ENCODE measurements at places on chromosomes 13 and 19. TPM values are rescaled to one million over a fixed set of nuclear protein-coding genes. Genes with fewer than 3 reads are reported as not detected.

The TJP3 gene
- 36.3 TPM for total RNA-seq

The TGFBR3L gene
- total RNA-seq = 1.1 TPM

The KCNRG gene
- 1.3 TPM for total RNA-seq

The ZNF577 gene
- 27.5 TPM for total RNA-seq

The TSSK6 gene
- total RNA-seq = 3.3 TPM

The PABPC3 gene
- 0.49 TPM for total RNA-seq

The LACC1 gene
- 3.8 TPM for total RNA-seq

The IGFL2 gene
- not detected for total RNA-seq

The PNMA8B gene
- 2.1 TPM for total RNA-seq

The FREM2 gene
- 75.3 TPM for total RNA-seq

GRCh38 chr19:7900401-7900870 lies 3.2 kb upstream of the MAP2K7 start:
- no peak overlapping the region for H3K27ac ChIP-seq
- H3K36me3 ChIP-seq = no peaks in the 10 kb centered on the region
- no peak for DNase-seq
- no peak overlapping the region for H3K4me3 ChIP-seq

- no peak overlapping the region for H3K27ac ChIP-seq
- no peak overlapping the region for H3K4me3 ChIP-seq
- peaks cover 19% of the 10 kb centered on the region for H3K27me3 ChIP-seq
- DNase-seq = no peak
- peaks cover 2% of the 10 kb centered on the region for H3K4me1 ChIP-seq
- no peaks in the 10 kb centered on the region for H3K36me3 ChIP-seq
Observed at GRCh38 chr13:20713751-20714150, 10.3 kb downstream of the IL17D start.

- DNase-seq = no peak
- H3K4me3 ChIP-seq = no peak overlapping the region
- H3K36me3 ChIP-seq = peaks cover 6% of the 10 kb centered on the region
- no peak overlapping the region for H3K27ac ChIP-seq
- no peaks in the 10 kb centered on the region for H3K27me3 ChIP-seq
Observed at GRCh38 chr19:48925240-48925843, 8.2 kb upstream of the DHDH start.

DNA sequence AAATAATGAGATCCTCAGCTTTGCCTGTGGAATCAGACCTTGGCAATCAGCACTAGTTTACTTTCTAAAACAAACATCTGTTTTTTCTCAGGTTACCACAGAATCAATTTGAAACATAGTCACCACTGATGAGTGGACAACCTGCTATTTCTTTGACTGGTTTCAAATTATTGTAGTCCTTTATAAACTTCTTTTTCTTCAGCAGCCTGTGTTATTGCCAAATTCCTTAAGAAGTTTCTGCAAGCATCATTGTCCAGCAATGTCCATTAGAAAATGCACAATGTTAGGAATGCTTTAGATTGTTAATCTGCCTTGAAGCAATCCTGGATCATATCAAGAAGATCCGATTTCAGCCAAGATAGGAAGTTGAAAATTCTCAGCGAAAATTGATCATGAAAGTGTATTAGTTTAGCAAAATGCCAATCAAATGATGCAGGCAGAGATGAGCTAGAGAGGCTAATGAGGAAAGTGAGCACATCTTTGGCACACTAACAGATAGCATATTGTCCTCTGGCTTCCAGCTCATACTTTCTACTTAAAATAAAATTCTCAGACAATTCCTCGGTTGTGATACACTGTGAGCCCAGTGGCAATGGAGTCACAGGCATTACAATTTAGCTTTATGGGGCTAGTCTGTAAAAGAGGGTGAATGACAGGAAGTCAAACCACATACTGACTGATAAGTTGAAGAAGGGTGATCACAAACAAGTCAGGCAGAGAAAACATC lies 270.6 kb downstream of the SLITRK6 start:
- no peaks in the 10 kb centered on the region for H3K27me3 ChIP-seq
- H3K4me3 ChIP-seq = no peak overlapping the region

DNA sequence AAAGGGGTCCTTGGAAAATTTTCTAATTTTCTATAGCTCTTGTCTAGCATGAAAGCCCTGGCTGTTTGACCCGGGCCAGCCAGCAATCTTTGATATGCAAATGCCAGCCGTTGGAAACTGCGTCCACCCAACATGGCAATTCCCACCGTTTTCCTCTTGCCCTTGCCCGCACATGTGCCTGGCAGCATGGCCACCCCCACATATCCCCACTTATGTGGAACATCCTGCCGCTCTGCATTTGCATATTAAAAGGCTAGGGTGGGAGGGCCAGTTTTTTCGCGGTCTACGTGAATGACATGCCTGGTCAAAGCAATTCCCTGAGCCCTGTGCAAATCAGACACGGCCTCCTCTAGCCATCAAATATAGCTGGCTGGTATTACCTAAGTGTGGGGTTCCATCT lies 110.3 kb upstream of the TDRD3 start:
- no peaks in the 10 kb centered on the region for H3K4me1 ChIP-seq
- no peak overlapping the region for H3K4me3 ChIP-seq
- DNase-seq = no peak
- no peak overlapping the region for H3K27ac ChIP-seq
- no peaks in the 10 kb centered on the region for H3K36me3 ChIP-seq

DNA sequence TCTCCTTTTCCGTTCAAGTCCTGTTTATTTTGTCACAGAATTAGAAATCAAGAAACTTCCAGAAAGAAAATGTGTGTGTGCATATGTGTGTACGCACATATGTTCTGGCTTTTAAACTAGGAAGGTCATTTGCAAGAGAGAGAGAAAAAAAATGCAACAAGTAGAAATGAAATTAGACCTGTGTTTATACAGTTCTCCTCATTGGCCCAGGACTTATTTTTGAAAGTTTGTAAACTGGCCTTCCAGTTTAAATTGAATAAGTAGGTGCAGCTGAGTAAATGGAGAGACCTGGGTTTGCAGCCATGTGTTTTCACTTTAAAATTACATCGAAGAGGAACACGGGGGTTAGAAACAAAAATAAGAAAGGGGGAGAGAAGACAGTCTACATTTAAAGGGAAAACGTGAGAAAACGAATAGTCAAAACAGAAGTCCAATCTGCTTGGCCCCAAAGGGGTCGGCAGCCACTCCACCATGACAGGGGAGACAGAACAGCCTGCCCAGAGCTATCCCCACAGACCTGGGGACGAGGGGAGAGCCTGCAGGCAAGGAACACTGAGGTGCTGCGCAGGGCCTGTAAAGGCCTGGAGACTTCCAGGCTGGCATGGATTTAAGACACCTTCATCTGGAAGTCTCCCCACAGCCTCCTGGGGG lies 216.8 kb upstream of the MAB21L1 start:
- no peak overlapping the region for H3K27ac ChIP-seq
- H3K4me1 ChIP-seq = peaks cover 4% of the 10 kb centered on the region
- no peak overlapping the region for H3K4me3 ChIP-seq
- H3K36me3 ChIP-seq = peaks cover 1% of the 10 kb centered on the region
- no peaks in the 10 kb centered on the region for H3K27me3 ChIP-seq
- no peak for DNase-seq

GRCh38 chr13:73873940-73874830 lies 260.0 kb downstream of the KLF12 start:
- H3K36me3 ChIP-seq = peaks cover 3% of the 10 kb centered on the region
- H3K4me1 ChIP-seq = peaks cover 3% of the 10 kb centered on the region
- DNase-seq = no peak
- H3K27ac ChIP-seq = no peak overlapping the region
- H3K4me3 ChIP-seq = no peak overlapping the region

- H3K27me3 ChIP-seq = no peaks in the 10 kb centered on the region
- no peak overlapping the region for H3K27ac ChIP-seq
- peaks cover 4% of the 10 kb centered on the region for H3K36me3 ChIP-seq
- no peak for DNase-seq
- H3K4me3 ChIP-seq = no peak overlapping the region
Observed at GRCh38 chr19:308471-309205, 17.4 kb upstream of the PLPP2 start.

DNA sequence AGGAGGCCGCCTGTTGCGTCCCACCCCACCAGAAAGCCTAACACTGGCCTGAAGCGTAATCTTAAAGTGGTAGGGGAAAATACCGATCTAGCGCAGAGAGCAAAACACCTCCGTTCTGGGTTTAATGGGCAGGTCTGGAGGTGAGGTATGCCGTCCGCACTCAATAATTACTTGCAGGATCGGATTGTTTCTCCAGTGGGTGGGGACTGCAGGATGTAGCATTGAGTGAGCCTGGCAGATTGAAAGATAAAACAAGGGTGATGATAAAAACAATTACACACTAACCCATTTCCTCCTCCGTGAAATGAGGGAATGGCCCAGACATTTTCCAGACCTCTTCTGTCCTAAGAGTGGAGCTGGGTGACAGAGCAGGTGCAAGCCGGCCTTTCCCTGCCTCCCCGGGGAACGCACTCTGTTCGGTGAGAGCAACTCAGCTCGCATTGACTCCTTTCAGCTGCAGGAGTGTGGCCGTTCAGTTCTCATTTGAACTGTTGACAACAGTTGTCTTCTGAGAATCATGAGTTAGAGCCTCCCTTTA lies 110.2 kb upstream of the DOCK9 start:
- peaks cover 8% of the 10 kb centered on the region for H3K4me1 ChIP-seq
- peak overlapping the region; percentile 95 for H3K27ac ChIP-seq
- H3K4me3 ChIP-seq = peak overlapping the region; percentile 88
- DNase-seq = no peak

DNA sequence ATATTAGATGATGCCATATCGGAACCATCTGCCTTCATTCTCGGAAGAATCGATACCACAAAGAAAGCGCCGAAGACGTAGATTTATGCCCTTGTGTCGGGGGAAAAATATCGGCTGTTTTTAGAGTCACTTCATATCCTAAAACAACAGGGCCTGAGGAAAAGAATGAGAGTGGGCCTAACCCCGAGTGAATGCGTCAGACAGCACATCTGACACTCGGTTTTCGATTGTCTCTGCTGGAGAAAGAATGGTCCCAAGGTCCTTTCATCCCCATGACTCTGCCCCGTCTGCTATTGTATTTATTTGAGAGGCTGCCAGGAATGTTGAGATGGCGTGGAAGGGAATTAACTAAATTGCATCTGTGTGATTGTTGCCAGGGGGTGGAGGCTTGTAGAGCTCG lies 46.1 kb downstream of the CHST8 start:
- no peaks in the 10 kb centered on the region for H3K36me3 ChIP-seq
- peaks cover 8% of the 10 kb centered on the region for H3K27me3 ChIP-seq
- no peak overlapping the region for H3K27ac ChIP-seq

GRCh38 chr13:37357548-37357947 lies 241.0 kb downstream of the POSTN start:
- no peak for DNase-seq
- no peak overlapping the region for H3K27ac ChIP-seq
- no peaks in the 10 kb centered on the region for H3K27me3 ChIP-seq
- no peak overlapping the region for H3K4me3 ChIP-seq
- H3K36me3 ChIP-seq = no peaks in the 10 kb centered on the region

GRCh38 chr13:106344342-106344741 lies 191.1 kb downstream of the EFNB2 start:
- no peak overlapping the region for H3K27ac ChIP-seq
- peaks cover 14% of the 10 kb centered on the region for H3K36me3 ChIP-seq
- H3K27me3 ChIP-seq = no peaks in the 10 kb centered on the region
- no peak for DNase-seq

DNA sequence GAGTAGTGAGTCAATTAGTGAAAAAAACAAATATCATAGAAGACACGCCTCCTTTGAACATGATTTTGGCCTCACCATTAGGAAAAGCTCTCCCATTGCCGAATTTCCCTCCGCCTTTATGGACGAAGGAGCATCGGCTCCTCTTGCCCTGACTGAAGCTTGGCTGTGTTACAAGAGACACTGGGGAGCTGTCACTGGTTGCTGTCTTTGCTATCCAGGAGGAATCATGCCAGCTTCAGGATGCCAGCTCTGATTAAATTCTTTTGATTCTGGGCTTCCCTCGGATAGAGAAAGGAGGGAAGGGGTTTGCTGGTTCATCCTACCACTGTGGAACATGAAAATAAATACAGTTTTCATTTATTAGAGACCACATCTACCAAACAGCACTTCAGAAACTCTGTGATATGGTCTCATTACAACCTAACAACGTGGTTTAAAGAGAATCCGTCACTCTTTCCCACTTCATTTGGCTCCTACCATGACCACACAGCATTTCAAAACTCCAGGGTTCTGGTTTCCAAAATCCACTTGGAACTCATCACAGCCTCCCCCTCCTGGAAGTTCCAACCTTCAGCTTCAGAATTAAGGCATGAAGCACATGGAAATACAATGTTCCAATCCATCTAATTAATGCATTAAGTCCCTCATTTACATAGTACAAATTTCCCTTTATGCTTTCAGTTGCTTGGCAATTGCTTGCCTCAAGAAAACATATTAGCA lies 446.0 kb downstream of the EFNB2 start:
- no peak overlapping the region for H3K27ac ChIP-seq
- DNase-seq = no peak
- H3K36me3 ChIP-seq = no peaks in the 10 kb centered on the region

DNA sequence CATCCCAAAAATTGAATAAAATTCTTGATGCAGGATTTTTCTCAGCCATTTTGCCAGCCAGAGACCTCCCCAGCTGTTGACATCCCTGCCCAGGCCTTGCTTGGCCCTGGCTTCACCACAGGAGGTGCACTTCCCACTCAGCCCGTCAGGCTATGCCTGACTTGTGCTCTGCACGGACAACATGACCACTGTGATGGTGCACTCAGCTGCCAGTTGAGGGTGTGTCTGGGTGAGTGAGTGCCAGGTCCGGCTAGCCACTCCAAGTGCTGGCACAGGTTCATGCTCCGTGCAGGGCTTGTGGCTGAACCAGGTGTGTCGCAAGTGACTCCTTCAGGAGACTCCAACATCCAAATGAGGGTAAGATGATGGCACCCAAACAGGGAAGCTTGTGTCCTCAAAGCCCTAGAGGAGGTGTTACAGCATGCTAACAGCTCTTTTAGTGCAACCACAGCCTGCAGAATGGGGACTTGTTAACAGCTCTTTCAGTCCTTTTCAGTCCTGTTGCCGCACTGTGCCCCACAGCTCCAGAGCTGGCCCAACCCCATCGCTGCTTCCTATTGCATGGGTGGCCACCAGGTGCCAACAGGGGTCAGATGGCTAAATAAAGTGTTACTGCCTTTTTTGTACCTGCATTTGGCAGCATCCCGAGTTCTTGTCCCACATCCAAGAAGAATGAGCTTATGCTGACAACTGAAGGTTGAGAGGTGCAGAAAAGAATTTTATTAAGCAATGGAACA lies 380.7 kb downstream of the SLITRK5 start:
- no peak for DNase-seq
- no peaks in the 10 kb centered on the region for H3K36me3 ChIP-seq
- H3K4me3 ChIP-seq = no peak overlapping the region
- no peaks in the 10 kb centered on the region for H3K4me1 ChIP-seq
- H3K27me3 ChIP-seq = no peaks in the 10 kb centered on the region

GRCh38 chr19:7522923-7523667 lies 671 bp downstream of the MCOLN1 start:
- peak overlapping the region; percentile 76 for H3K4me3 ChIP-seq
- peak overlapping the region; percentile 41 for H3K27ac ChIP-seq
- peaks cover 8% of the 10 kb centered on the region for H3K4me1 ChIP-seq
- no peak for DNase-seq

DNA sequence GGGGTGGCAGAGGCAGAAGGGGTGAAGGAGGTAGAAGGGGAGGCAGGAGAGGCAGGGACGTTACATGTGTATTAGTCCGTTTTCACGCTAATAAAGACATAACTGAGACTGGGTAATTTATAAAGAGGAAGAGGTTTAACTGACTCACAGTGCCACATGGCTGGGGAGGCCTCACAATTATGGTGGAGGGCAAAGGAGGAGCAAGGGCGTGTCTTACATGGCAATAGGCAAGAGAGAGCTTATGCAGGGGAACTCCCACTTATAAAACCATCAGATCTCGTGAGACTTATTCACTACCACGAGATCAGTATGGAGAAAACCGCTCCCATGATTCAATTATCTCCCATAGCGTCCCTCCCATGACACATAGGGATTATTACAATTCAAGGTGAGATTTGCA lies 19.0 kb upstream of the ACOD1 start:
- peaks cover 7% of the 10 kb centered on the region for H3K4me1 ChIP-seq
- no peak overlapping the region for H3K4me3 ChIP-seq
- no peak overlapping the region for H3K27ac ChIP-seq
- no peak for DNase-seq

All from progenitor cell of endocrine pancreas (in vitro differentiated cells).